Putamen (tissue), 1 donor: ENCODE measurements at places on chromosomes 7 and 10.
A peak's percentile ranks its signal among the peaks of the same experiment; 100 is the strongest.

DNA sequence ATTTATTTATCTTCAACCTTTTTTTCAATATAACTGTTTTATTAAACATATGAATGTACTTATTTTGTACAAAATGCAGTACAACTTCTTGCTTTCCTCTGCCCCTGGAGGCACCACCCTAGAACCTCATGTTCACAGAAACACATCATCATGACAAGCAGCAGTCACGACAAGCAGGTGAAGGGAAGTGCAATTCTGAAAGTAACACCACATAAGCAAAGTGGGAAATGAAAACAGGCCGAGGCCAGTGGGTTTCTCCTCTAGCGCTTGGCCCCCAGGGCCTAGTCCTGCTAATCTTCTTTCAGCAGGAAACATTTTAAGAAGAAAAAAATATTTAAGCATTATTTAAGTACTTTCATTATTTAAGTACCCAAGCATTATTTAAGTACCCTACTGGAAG is 598.1 kb downstream of the SH2D4B start:
- DNase-seq, result no peak

DNA sequence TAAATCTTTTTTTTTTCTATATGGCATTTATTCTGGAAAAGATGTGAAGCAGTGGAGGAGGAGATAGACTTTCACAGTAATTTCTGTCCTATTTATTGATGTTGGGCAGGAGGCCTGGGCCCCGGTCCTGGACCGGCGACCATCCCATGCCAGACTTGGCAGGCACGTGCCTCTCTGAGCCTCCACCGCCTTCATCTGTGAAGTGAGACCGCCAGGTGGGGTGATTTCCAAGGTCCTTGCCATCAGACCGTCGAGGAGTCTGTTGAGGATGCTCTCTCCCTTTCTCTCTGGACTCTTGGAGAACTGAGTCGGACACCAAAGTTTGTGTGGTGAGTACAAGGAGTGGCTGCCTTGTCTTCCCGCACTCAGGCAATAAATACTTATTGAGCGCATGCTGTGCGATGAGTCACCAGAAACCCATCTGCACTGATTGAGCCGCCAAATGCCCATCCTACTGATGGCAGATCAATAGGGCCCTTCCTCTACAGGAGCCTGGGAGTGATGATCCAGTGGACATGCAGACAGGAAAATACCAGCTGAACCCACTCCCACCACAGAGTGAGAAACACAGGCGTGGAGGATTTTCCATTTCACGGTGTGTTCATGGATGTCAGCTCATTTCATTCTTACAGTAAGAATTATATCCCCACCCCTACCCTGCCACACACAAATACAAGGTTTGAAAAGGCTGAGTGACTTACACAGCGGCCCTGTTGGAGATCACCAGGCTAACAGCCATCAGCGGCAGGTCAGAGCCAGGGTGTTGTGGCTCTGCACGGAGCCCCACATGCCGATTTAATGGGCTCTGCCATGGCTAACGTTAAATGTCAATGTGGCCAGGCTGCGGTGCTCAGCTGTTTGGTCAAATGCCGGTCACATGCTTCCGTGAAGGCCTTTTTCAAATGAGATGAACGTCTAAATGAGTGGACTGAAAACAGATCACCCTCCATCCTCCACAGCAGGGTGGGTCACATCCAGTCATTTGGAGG is 11.5 kb upstream of the PRKAG2 start:
- DNase-seq, result no peak

GRCh38 chr10:114703377-114704107 is 45.5 kb upstream of the ABLIM1 start:
- DNase-seq, result no peak

DNA sequence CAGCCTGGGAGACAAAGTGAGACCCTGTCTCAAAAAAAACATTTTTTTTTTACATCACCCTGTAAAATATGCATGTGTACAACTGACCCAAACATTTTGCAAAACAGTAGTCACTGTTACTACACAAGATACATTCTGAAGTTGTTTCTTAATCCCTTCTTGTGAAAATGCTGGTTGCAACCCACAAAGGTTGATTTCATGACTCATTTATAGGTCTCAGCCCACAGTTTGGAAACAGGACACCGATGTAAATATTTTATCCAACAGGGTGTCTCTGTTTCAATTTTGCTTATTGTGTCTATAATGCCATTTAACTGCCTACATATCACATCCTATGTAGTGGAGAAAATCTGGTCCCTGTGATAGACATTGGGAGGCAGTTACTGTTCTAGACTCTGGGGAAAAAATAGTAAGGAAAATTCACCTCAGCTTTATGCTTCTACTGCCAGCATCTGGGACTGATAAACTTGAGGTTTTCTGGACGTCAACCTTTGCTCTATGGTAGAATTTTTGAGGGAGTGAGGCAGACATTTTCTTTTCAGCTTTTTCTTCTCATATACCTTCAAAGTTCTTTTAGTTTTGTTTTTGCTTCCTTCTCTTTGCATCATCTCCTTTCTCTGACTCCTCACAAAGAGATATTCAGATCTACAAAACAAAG is 1.6 kb upstream of the RAB19 start:
- DNase-seq, result no peak

- DNase-seq, result no peak
Measured at GRCh38 chr10:91816981-91817380, 18.8 kb downstream of the TNKS2 start.

- DNase-seq, result no peak
Measured at GRCh38 chr7:6556196-6556595, 4.9 kb upstream of the GRID2IP start.

- DNase-seq, result no peak
Measured at GRCh38 chr7:132257253-132257652, 319.0 kb downstream of the PLXNA4 start.

DNA sequence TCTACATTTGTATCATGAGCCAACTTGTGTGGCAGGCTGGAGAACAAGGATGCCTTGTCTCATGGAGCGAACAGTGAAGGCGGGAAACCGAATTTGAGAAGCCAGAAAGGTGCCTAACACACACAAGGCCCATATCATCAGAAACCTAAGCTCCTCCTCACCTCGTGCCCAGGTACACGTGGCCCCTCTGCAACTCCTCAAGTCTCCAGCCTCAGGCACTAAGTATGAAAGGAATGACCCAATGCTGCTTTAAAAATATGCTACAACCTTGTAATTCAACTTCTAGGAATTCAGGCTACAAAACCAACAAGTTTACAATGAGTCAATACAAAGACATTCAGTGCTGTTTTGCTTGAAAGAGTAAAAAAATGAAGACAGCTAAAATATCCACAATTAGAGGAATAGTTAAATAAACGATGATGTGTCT is 95.7 kb downstream of the CDK6 start:
- no peak for DNase-seq

- no peak for DNase-seq
Measured at GRCh38 chr10:17387861-17388503, 66.4 kb downstream of the ST8SIA6 start.

- DNase-seq, result no peak
Measured at GRCh38 chr10:118584181-118584954, 11.1 kb downstream of the PRLHR start.

DNA sequence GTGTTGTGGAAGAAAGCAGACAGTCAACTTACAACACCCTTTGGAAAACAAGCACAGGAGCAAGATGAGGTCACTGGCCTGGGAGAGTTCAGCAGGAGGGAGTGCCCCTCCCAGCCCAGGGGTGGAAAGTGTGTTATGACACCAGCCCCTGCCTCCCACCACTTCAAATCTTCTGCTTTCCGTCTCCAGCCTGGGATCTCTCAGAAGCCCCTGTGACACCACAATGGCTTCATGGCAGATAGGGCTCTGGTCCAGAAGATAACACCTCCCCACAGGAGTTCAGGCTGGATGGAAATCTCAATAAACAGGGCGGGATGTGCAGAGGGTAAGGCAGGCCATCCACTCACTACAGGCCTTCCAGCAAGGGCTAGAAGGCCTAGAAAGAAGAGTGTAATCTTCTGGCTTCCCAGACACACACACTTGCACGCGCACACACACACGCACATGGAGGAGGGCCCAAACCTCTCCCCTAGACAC is 48.7 kb upstream of the ZMIZ1 start:
- DNase-seq, result no peak

DNA sequence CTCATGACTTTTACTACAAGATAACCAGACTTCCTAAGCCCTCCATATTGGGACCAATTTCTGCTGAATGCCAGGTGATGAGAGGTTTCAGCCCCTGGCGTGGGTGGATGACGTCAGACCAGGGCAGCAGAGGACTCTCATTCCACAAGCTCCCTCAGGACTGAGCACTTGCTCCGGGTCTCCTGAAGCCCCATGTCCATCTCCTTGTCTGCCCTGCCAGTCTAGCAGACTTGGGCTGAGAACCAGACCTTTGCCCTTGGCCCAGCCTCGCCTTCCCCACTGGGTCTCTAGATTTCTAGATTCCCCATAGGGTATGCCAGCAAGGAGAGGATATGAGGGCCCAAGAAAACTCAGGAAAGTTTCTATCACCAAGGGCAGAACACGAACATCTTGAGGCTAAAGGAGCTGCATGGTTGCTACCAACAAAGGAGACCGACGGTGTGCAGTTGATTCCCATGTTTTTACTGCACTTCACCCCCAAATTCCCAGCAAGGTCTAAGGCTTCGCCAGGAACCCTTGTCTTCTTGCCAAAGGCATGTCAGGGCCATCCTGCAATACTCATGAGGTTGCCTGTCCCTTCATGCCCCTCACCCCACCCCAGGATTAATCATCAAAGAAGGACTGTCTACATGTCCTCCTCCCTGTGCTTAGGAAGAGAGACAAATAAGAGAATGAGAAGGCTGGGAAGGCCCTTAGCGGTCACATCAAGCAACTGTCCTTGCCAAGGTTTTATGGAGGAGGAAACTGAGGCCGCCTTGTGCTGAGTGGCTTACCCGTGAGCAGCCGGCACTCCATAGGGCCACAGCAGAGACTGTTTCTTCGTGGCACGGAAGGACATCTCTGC is 96.5 kb upstream of the MACROH2A2 start:
- DNase-seq, result no peak

DNA sequence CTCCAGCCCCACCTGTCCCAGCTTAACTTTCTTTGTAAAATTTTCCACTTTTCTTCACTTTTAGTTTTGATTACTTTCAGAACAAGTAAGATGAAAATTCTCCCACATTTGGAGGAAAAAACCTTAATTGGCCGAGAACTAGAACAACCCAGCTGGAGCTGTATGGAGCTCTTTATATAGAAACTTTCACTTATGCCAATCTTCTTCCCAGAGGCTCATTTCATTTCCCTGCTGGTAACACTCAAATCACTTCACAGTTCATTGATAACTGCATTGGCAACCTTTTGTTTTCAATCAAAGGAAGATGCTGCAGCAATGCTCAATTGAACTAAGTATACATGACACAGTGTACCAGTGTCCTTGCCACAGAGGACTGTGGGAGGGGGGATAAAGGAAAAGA is 176.2 kb upstream of the NOBOX start:
- no peak for DNase-seq

- DNase-seq, result no peak
Measured at GRCh38 chr7:103944230-103944900, 45.1 kb downstream of the RELN start.

DNA sequence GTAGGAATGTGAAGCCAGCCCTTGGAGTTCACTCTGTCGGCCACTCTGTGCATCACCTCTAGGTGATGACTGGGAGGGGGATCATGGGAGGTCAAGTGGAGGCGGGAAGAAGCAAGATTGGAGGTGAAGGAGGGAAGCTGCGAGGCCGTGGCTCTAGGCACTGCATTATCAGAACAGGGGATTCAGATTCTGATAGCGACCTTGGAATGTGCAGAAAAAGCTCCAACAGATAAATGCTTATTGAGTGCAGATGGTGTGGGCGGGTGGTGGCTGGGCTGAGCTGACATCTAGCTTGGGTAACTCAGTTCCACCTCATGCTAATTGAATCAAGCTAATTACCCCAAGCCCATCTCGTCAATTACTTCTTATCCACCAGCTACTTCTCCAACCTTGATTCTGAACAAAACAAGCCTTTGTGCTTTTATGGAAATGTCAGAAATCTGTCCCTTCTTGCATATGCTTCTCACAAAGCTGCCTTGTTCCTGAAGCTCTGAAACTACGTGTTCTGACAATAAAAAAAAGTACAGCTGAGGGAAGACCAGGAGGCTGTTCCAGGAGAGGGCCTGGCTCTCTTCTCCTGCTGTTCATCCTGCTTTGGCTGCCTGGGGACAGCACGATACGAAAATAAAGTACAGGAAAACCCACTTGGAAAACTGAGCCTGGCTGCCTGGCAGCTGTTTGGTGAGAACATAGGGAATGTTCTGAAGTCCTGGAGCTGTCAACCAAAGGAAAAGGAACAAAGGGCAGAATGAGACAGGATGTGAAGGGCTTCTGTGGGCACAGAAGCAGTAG is 27.5 kb downstream of the STRA8 start:
- DNase-seq, result peak; percentile 71

GRCh38 chr7:55548295-55548731 is 24.0 kb downstream of the VOPP1 start:
- DNase-seq, result no peak

- no peak for DNase-seq
Measured at GRCh38 chr7:34939175-34939574, 98.1 kb downstream of the DPY19L1 start.

GRCh38 chr7:143008007-143008901 is 18.7 kb downstream of the OR9A2 start:
- peak; percentile 79 for DNase-seq

DNA sequence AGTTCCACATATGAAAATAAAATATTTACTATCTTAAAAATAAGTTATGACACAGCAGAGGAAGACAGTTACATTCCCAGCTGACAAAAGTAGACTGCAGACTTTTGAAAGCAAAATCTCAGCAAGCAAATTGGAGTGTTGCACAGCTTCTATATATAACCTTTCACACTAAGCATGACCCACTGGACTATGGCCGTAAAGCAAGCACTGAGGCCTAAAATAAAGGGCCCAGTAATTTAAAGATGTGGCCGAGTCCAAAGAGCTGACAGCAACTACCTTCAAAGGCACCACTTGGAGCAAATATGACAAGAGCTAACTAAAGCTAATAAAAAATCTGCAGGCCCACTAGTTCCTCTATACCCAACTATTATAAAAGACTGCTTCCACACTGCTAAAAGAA is 6.5 kb downstream of the GDI2 start:
- DNase-seq, result no peak

DNA sequence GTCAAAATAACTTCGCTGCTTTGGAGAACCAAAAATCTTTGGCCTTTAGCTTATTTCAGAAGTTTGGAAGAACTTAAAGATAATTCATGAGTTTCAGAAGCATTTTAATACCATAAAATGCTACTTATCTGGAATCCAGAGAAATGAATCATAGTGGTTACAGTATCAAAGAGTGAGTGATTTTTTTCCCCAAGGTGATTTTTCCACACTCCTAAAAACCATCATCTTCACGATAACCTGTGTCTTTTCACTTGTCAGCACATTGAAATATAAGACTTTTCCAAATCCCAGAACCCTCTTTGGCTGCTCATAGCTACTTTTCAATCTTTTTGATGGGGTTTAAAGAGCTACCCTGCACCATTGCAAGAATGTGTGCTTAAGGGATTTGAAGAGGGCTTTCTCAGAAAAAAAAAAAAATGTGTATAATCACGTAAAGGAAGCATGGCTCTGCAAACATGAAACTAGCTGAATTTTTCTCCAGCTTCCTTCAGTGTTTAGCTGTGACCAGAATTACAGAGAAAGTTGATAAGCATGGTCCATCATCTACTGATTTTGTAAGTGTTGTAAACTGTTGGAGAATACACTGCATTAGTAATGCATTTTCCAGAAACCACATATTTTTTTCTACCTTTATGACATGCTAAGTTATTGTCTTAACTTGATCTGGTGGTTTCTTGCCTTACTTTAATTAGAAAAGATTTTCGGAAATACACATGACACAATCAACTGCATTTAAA is 134.9 kb downstream of the BICC1 start:
- no peak for DNase-seq
